SW480 (cell line): ENCODE measurements at places on chromosomes 16 and 17.

DNA sequence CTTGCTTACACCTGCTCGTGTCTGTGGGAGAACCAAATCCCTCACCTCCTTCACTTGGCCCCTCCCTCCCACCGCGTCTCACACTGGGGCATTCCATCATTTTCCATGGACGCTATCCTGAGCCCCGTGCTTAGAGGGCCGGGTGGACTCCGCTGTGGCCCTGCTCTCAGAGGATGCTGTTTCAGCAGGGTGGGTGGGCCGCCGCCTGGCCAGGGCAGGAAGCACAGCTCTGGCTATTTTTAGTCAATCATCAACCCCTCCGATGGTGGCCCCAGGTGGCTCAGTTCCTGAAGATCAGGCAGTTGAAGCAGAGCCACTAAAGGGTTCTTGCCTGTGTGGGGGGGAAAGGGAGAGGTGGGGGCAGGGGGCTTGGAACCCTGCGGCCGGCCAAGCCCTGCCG lies 230.3 kb downstream of the ENGASE start:
- no peak for DNase-seq

GRCh38 chr17:16926571-16927451 lies 45.1 kb downstream of the TNFRSF13B start:
- DNase-seq: no peak

DNA sequence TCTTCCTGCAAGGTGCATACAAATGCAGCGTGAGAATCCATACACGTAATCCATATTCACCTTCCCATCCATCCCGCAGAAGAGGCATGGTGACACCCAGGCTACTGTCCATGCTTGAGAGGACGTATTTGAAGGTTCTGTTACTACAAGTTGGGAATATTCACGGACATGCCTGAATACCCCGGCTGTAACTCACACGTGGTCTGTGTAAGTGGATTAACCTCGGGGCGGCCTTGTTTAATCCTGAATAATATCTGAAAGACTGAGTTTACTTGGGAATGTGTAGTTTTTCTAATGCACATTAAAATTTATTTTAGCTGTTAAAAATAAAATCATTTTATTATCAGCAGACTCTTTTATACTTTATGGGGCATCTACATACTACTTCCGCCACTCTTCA lies 13.1 kb downstream of the CPSF4L start:
- no peak for DNase-seq

GRCh38 chr16:17258848-17259713 lies 211.7 kb downstream of the XYLT1 start:
- no peak for DNase-seq

DNA sequence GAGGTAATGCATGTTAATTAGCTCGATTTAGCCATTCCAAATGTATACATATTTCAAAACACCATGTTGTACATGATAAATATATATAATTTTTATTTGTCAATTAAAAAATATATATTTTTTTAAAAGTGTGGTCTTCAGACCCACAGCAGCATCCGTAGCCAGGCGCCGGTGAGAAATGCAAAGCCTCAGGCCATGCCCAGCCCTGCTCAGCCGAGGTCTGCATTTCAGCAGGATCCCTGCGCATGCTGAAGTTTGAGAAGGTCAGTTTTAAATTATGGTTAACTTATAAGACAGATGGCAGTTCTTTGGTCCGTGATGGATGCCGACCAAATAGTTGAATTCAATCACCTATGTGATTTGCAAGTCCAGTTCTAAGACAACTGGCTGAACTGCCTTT lies 28.0 kb upstream of the TBX2 start:
- DNase-seq: no peak

DNA sequence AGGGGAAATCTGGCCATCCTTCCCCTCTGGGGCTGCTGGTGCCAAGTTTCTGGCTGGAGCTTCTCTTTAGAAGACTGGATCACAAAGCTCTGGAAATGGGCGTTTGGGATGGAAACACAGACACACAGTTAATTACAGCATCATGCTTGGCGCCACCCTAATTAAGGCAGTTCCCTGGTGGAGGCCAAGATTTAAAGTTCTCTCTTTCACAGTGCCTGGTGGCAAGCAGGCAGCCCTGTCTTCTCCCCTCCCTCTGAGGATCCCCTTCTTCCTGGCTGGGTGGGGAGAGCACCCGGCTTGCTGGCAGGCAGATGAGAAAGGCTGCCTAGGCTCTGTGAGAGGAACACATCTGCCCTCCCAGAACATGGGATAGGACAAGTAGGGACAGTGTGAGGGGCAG lies 59.0 kb upstream of the NKD1 start:
- DNase-seq: no peak

DNA sequence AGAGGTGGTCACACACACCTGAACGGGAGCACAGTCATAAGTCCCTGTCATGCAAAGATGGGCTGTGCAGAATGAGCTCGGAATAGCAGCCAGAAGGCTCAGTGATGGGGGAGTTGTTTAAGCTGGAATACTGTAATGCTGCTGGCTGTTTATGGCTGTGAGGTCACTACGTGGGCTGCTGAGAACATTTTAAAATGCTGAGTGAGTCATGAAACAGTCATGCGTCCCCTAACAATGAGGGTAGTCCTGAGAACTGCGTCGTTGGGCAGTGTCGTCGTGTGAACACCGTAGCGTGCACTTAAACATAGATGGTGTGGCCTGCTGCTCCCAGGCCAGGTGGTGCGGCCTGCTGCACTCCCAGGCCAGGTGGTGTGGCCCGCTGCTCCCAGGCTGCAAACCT lies 39.7 kb downstream of the TBCD start:
- DNase-seq: peak; percentile 86

DNA sequence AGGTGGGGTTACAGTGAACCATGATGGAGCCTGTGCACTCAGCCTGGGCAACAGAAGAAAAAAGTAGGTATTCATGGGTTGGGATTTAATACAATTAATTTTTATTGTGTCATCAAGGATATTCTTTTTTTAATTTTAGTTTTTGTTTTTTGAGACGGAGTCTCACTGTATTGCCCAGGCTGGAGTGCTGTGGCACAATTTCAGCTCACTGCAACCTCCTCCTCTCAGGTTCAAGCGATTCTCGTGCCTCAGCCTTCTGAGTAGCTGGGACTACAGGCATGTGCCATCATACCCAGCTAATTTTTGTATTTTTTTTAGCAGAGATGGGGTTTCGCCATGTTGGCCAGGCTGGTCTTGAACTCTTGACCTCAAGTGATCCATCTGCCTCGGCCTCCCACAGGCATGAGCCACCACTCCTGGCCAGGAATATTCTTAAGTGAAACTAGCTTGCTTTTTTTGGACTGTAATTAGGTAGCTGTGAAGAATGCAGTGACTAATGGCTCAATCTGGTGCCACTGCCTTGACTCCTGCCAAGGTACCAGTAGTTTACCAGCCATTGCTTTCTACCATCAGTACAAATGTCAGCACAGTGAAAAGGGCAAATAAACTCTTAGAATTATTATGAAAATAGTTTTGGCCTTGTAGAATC lies 4.8 kb downstream of the PPM1D start:
- DNase-seq: no peak

GRCh38 chr17:50317121-50317520 lies 28.8 kb upstream of the XYLT2 start:
- no peak for DNase-seq

DNA sequence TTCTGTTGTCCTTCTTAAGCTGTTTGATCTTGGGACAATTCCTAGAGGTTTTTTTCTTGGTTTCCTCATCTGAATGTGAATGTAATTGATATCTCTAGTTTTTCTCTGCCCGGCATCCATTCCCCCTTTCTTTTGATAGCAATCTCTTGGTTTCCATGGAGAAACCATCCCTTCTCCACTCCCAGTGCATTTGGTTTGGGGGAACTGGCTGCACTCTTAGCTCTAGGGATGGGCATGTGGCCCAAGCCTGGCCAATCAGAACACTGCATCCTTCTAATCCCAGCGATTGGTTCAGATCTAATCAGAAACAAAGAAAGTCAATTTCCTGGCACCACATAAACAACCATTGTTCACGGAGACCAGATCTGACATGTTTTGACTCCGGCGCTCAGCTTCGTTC lies 45.1 kb downstream of the IRX3 start:
- DNase-seq: no peak

DNA sequence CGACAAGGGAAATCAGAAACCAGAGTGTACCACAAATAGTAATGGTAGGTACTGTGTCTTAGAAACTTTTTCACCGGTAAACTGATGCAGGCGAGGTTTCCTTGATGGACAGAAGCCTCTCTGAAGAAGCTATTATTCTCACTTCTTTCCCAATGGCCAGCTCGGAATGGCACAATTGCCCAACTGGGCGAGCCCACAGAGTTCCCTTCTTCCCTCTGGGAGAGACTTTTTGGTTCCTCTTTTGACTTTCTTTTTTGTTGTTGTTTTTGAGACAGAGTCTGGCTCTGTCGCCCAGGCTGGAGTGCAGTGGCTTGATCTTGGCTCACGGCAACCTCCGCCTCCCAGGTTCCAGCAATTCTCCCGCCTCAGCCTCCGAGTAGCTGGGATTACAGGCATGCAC lies 16.9 kb downstream of the SLC43A2 start:
- DNase-seq: no peak

DNA sequence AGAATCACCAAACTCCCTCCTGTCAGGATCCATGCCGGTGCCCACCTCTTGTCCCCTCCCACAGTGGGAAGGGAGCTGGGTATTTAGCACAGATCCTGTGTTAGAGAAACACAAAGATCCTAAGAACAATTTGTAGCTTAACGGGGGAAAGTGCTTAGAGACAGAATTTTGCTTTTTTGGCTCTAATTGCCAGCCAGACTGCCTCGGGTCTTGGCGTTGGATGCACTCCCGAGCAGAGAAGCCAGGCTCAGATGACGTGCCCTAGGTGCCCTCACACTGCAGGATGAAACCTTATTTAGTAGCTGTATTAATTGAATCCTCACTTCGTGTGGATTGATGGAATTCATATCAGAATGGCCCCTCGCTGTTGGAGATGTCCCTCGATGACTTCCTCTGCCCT lies 22.5 kb upstream of the MAF start:
- DNase-seq: no peak

GRCh38 chr16:69626256-69626655 lies 60.5 kb downstream of the NFAT5 start:
- no peak for DNase-seq

GRCh38 chr17:38608648-38609047 lies 2.9 kb upstream of the SRCIN1 start:
- DNase-seq: no peak

DNA sequence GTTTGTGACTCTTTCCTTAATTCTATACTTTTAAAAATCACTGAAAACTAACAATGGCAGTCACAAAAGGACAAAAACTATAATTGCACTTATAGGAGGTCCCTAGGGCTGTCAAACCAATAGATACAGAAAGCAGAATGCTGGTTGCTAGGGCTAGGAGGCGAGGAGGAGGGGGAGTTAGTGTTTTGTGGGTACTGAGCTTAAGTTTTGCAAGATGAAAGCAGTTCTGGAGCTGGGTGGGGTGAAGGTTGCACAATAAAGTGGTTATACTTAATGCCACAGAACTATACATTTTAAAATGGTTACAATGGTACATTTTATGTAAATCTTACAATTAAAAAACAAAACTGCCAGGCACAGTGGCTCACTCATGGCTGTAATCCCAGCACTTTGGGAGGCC lies 27.3 kb downstream of the NUBP1 start:
- peak; percentile 13 for DNase-seq

DNA sequence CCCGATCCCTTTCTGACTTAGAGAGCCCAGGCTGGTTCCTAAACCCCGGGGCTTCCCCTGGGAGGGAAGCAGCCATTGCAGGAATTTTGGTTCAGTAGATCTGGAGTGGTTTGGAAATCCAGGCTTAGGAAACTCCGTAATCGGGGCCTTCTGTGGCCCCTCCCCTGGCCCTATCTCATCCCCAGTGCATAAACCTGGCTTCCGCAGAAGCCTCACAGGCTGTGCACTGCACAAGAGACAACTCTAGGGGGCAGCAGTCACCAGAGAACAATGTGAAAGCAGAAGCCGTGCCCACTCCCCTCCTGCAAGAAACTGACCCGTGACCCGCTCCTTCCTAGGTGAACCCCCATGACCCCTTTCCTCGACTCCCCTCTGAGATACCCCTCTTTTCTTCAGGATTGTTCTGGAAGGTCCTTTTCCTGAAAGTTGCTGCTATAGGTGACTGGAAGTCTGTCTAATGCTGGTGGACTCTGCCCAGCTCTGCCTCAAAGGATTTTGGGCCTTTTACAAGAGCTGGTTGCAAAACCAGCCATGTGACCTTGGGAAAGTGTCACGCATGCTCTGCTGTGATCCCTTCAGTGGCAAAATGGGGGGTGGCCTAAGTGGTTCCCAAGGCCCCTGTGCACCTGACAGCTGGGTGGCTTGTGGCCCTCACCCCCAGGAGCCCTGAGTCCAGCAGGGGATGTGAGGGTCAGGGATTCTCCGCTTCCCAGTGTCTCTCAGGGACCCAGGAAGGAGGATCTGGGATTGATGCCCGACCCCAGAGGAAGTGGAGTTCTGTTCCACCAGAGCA lies 14.4 kb downstream of the GUCY2D start:
- DNase-seq: no peak

GRCh38 chr17:35731917-35732805 lies 722 bp downstream of the RASL10B start:
- no peak for DNase-seq

DNA sequence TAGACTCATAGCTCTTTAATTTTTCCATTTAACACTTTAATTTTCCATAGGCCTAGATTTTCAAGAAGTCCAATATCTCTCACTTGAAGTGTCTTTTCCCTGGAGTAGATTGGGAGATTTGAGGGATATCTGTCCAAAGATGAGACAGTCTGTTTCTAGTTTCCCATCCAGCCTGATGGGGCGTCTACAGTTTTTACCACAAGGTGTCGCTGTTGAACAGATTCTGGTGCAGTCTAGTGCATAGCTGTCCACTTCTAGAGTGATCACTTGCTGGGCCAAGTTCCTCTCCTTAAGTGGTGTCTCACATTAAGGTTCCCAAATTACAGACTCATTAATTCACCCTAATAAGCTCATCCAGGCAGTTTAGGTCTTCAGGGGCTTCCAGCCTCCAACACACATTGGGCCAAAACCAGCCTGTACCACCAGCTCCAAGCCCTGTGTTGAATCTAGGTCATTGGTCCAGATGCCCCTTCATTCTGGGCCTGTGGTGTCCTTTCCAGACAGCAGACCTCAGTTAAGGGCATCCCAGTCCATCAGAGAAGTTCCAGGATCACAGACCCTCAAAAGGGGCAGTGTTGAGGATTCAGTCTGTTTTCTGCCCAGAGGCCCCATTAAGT lies 9.4 kb downstream of the SNX20 start:
- no peak for DNase-seq

GRCh38 chr17:68356520-68356919 lies 65.2 kb downstream of the ARSG start:
- peak; percentile 86 for DNase-seq

GRCh38 chr17:45975640-45976295 lies 23.3 kb upstream of the STH start:
- DNase-seq: no peak
